Type B pancreatic cell (in vitro differentiated cells): ENCODE measurements at places on chromosomes 6 and 20.
A peak's percentile ranks its signal among the peaks of the same experiment; 100 is the strongest.

GRCh38 chr6:145015739-145016558 lies 719.4 kb downstream of the EPM2A start:
- no peak overlapping the region for H3K4me3 ChIP-seq
- no peak overlapping the region for H3K27ac ChIP-seq
- DNase-seq, result no peak

GRCh38 chr20:62850333-62850974 lies 11.2 kb downstream of the TCFL5 start:
- no peak for DNase-seq
- H3K27me3 ChIP-seq, result no peaks in the 10 kb centered on the region
- H3K4me1 ChIP-seq, result peaks cover 8% of the 10 kb centered on the region
- peak overlapping the region; percentile 47 for H3K27ac ChIP-seq
- H3K4me3 ChIP-seq, result no peak overlapping the region
- H3K36me3 ChIP-seq, result peaks cover 11% of the 10 kb centered on the region

DNA sequence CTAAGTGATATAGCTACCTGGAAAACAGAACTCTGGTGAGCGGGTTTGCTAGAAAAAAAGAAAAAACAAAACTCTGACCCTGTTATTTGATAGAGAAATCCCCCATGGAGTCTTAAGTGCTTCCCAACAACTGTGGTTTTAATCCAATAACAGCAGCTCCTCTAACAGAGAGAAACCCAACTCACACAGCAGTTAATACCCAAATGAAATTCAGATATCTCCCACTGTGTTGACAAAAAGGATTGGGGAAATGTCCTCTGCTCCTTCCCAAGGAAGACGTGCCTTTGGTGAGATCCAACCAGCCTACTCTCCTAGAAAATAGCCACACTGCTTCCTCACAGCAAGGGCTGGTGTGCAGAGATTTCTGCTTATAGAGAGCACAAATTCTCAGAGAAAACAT lies 200.4 kb upstream of the FBXL4 start:
- no peak for DNase-seq
- peaks cover 3% of the 10 kb centered on the region for H3K27me3 ChIP-seq
- H3K36me3 ChIP-seq, result no peaks in the 10 kb centered on the region

GRCh38 chr6:33763483-33763882 lies 16.8 kb upstream of the IP6K3 start:
- no peak overlapping the region for H3K4me3 ChIP-seq
- H3K36me3 ChIP-seq, result no peaks in the 10 kb centered on the region
- DNase-seq, result no peak
- H3K27me3 ChIP-seq, result peaks cover 2% of the 10 kb centered on the region
- peaks cover 15% of the 10 kb centered on the region for H3K4me1 ChIP-seq

DNA sequence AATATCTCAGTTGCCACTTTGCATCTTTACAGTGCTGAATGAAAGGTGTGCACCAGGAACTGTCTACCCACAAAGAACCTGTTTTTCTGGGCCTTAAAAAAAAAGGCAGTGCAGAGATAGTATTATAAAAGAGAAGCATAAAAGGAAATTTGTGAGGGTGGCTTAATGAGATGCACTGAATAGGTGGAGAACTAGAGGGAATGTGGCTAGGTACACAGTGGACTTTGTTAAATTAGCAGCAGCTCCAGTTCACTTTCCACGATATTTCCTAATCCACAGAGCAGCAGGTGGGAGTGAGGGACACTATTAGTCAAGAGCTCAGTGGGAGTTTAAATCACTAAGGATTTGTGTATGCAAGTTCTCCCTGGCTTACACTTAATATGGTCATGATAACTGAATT lies 38.8 kb downstream of the MAP7 start:
- H3K4me3 ChIP-seq, result no peak overlapping the region
- no peaks in the 10 kb centered on the region for H3K36me3 ChIP-seq
- H3K4me1 ChIP-seq, result peaks cover 4% of the 10 kb centered on the region
